Islet precursor cell (in vitro differentiated cells): ENCODE measurements at places on chromosomes 11 and 22.

GRCh38 chr11:32103941-32104340 lies 13.1 kb downstream of the RCN1 start:
- no peak for DNase-seq

DNA sequence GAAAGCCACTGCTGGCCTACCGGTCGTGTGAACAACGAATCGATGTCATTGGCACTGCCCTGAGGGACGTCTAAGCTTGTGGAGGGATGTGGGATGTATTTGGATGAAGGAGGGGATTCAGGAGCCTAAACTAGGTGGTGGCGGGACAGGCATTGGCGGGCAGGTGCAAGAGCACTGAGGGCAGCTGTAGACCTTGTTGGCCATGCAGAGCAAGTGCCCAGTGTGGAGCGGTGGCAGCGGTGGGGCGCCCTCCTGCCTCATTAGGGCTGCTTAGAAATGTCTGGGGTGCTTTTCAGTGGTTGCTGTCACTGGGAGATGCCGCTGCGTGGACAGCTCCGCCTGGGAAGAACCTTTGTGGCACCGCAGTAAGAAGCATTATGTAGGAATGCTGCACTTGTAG lies 220.2 kb downstream of the TBC1D22A start:
- no peak for DNase-seq

GRCh38 chr22:48808038-48808960 lies 1019.4 kb downstream of the BRD1 start:
- DNase-seq: peak; percentile 35

DNA sequence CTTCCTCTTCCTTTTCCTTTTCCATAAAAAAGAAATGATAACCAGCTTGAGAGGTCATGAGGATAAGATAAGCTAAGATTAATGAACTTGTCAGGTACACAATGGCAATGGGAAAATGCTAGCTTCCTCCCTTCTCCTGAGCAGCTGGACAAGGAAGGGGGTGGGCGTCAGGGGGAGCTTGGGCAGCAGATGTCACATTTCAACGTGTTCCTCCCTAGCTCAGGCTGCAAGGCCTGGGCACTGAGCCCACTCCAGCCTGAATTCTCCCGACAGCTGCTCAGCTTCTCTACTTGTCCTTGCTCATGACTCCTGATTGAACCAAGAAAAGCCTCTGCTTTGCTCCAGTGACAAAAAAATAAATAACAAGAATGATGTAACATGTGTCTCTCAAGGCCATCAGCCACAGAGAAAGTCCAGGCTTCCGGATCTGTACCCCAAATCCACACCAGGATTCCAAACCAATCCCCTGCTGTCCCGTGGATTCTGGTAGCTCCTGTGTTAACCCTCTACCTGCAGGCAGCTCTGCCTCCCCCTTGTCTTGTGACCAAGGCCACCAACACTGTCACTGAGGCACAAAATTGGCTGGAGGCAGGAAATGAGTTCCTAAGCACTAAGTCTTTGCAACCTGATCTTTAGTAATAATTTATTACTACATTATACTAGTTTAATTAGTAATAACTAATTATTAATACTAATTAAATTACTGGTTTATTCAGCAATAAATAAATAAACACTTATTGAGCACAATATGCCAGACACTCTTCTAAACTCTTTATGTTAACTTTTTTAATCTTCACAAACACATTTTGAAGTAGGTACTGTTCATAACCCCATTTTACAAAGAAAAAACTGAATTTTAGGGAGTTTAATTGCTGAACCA lies 146.5 kb downstream of the CCDC34 start:
- DNase-seq: no peak

DNA sequence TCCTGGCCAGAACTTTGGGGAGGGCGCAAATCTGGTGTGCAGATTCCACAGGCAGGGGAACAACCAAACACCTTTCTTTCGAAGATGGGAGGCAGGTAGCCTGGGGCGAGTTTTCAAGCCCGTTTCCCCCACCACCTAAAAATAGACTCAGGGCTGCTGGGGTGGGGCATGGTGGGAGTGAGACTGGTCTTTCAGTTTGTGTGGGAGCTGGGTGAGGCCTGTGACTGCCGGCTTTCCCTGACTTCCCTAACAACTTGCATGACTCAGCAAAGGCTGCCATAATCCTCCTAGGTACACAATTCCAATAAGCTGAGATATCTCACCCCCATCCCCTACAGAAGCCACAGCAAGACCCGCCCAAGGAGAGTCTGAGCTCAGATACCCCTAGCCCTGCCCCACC lies 4.3 kb upstream of the OR5B12 start:
- no peak for DNase-seq

- DNase-seq: no peak
These were observed 77.7 kb upstream of the SOX6 start for GRCh38 chr11:16434036-16434435.

- peak; percentile 86 for DNase-seq
These were observed 6.7 kb downstream of the SCARF2 start for GRCh38 chr22:20430720-20431510.

GRCh38 chr22:32828150-32828549 lies 26.6 kb downstream of the TIMP3 start:
- no peak for DNase-seq

DNA sequence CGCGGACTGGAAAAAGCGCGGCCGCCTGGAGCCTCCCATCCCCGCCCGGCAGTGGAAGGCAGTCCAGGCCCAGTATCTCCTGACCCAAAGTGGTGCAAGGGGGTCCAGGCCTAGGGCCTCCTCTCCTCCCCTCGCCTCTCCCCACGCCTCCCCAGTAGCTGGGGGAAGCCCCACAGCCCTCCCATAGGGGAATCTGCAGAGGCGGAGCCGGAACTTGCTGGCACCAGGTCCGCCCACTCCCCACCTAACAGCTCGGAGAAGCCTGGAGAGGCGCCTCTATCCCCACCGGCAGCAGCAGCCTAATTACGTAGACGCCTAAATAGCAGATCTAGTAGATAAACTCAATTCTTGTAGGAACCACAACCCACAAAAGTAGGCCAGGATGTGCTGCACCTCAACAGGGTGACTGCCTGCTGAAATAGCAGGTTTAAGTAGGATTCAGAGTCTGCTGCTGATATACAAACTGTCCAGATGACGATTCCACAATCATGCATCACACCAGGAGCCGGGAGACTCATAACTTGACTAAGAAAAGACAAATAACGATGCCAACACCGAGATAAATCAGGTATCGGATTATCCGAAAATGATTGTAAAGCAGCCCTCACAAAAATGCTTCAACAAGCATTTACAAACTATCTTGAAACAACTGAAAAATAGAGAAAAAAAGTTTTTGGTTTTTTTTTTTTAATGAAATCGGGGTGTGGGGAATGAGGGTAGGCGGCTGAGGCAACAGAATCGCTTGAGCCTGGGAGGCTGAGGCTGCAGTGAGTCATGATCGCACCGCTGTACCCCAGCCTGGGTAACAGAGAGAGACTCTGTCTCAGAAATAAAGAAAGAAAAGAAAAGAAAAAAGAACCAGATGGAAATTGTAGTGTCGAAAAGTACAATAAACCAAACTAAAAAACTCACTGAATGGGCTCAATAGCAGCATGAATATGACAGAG lies 11.4 kb upstream of the BRD1 start:
- DNase-seq: peak; percentile 75
